Hematopoietic multipotent progenitor cell treated with erythropoietin and hydrocortisone succinate and interleukin-3 and kit ligand, for 15 days (in vitro differentiated cells): ENCODE measurements at places on chromosomes 6 and 20.

- no peak for DNase-seq
Observed at GRCh38 chr6:7050872-7051779, 56.6 kb upstream of the RREB1 start.

- no peak for DNase-seq
Observed at GRCh38 chr6:106844930-106845329, 129.6 kb downstream of the CD24 start.

DNA sequence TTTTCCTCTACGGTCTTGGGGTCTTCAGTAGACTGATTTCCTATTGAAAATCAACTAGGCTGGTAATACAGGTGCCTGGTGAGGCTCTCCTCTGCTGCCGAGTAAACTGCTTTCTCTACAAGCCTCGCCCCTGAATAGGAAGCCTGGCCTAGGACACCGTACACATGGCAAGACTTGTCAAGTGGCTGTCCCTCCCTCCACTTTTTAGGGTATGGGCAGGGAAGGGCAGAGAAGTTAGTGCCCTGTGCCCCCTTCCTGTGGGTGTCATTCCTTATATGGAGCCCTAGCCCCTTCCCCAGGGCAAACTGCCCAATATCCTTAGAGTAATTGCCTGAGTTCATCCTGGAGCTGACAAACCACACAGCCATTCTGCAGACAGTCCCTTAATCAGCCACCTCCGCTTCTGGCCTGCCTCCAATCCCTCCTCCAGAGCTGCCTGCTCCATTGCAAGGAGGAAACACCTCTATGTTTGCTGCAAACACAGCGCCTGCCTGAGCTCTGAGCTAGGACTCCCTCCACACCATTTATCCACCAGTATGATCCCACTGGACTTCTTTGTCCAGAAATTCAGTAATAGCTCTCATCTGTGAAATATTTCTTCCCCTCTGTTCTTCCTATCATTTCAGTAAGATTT is 93.1 kb downstream of the CHD6 start:
- DNase-seq, result no peak

DNA sequence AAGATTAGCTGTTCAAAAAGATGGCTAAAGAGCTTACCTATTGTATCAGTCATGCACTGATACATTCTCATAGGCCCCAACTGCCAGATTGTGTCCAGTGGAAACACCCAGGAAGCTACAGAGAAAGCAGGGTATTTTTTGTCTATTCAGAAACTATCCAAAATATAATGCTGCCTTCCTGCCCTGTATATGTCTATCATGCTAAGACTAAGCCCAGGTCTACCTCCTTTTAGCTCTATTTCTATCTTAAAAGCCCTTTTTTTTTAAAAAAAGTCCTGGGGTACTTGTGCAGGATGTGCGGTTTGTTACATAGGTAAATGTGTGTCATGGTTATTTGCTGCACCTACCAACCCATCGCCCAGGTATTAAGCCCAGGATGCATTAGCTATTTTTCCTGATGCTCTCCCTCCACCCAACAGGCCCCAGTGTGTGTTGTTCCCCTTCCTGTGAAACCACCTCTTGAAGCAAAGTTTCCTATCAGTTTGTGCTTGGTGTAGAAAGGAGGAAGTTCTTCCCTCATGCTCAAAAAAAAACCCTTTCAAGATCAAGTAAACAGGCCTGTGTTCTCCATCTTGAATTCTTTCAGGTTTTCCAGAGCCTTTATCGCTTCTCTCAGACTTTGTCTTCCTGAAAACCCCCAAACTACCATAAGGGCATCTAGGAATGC is 514 bp downstream of the DEFB129 start:
- DNase-seq, result no peak
